ENCODE measurements at places on chromosomes 7 and 10.
A peak's percentile ranks its signal among the peaks of the same experiment; 100 is the strongest.

DNA sequence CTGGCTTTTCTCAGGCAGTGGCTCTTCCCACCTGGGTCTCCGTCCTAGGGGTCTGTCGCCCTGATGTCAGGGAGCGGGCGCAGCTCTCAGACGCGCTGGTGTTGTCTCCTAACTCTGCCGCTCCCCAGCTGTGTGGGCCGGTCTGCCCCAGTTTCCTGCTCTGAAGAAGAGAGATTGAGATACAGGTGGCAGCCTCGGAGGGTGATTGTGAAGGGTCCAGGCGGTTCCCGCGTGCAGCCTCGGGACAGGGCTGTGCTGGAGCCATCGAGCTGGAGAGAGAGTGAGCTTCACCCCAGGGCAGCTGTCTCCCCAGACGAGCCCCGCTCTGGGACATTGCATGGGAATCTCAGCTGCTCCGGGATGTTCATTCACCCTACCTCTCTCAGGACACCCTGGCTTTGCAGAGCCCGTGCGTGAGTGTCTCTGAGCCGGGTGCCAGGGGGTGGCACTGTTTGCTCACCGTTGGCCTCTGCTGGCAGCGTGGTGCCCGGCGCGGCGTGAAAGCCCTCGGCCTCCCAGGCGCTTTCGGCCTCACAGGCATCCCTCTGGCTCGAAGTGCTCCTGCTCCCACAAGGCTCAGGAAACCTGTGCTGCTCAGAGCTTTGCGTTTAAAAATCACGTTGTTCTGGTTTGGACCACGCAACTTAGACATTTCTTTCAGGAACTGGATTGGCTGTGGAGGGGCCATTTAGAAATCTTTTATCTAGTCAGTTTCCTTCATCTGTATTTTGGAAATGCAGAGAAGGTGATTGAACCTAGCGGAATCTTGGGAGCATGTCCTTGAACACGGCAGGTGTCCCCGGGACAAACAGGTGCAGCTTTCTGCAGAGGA, 33.8 kb upstream of the ZFAND2A start:
- DNase-seq = peak; percentile 43

DNA sequence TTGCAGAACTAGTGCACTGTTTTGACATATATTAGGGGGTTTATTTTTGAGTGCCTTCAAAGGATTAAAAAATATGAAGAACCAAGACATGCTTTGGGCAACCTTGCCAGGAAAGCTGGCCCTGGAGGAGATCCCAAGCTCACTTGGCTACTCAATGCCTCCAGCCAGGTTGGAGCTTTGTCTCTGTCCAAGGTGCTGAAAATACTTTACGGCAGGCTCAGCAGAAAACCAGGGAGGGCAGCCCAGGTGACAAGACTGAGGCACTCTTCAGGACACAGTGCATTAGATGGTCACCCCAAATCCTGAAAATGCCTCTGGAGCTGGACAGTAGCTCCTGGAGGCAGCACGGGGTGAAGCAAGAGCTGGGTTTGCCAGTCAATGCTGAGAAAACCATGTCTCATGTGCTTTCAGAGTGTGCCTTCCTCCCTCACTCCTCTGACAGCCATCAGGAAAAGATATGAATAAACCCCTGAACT, 5.8 kb upstream of the KCNH2 start:
- DNase-seq = no peak

GRCh38 chr10:125225051-125225450, 64.7 kb upstream of the CTBP2 start:
- DNase-seq = no peak

GRCh38 chr7:69882269-69882668, 284.0 kb downstream of the AUTS2 start:
- DNase-seq = no peak

GRCh38 chr7:13028036-13028824, 340.8 kb downstream of the ARL4A start:
- DNase-seq = no peak

DNA sequence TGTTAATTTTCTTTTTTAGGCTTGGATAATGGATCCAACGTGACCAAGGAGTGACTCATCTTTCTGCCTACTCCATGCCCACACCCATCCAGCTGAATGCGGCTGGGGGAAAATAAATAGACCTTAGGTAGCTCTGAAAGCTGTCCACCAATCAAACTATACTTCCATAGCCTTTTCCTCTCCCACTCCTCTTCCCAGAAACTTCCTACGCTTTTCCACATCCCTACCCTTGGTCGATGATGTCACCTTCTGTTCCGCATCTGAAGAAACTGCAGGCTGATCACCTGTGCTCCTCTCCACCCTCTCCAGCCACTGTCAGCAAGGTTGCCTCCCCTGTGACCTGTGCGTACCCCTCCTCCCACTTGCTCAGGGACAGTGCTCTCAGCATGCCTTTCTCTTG, 359.8 kb upstream of the KLF6 start:
- DNase-seq = no peak

DNA sequence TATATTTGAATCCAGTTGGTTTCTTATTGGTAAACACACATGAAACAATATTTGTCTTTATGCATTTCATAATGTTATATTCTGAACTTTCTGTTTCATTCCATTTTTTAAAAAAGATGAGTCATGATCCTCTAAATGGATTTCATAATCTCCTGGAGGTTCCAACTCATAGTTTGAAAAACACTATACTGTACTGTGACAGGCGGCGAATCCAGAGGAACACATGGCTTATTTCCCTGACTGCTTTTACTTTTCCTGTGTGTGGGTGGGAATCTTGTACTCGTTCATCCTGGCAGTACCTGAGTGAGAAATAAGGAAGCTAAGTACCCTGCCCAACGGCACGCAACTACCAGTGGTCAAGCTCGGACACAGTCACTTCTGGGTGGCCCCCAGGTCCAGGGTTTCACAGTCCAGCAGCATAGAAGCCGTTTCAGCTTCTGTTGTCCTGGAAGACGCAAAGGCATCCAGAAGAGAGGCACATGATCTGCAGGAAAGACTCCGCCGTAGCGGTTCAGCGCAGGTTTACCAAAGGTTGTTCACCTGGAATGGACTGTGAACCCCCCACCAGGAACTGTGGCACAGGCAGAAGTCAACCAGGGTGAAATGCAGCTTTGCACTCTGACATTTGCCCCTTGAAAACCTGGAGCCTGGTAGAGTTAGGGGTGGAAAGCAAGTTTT, 117.7 kb downstream of the CCNY start:
- no peak for DNase-seq

DNA sequence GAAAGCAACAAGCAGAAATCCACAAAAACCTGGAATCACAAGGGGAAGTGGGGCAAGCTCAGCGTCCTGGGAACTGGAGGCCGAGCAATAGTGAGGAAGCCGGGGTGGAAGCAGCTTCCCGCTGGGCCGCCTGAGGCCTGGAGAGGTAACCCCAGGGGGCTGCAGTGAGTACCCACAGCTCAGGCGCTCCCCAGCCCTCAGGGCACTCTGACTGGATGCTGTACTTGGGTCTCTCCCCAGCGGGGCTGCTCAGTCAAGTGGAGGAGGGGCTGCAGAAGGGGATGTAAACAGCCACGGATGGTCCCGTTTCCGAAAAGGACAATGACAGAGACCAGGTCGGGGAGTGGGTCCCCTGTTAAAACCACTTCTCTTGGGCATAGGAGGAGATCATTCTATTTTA, 50.3 kb downstream of the SLIT1 start:
- no peak for DNase-seq

DNA sequence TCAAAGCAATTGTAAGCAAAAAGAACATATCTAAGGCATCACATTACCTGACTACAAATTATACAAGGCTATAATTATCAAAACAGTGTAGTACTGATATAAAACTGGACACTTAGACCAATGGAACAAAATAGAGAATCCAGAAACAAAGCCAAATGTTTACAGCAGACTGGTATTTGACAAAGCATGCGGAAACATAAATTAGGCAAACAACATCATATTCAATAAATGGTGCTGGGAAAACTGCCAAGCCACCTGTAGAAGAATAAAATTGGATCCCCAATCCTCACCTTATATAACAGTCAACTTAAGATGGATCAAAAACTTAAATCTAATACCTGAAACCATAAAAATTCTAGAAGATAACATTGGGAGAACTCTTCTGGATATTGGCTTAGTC, 240.8 kb upstream of the POM121L12 start:
- no peak for DNase-seq

Data from NCI-H2081 (cell line).